ENCODE measurements at places on chromosomes 6 and 20.

- peak; percentile 24 for DNase-seq
Observed at GRCh38 chr6:3337521-3338350, 79.0 kb downstream of the PSMG4 start.

- peak; percentile 12 for DNase-seq
Observed at GRCh38 chr20:63394069-63394919, 33.1 kb upstream of the CHRNA4 start.

- DNase-seq: no peak
Observed at GRCh38 chr6:9208966-9209365, 773.6 kb upstream of the SLC35B3 start.

DNA sequence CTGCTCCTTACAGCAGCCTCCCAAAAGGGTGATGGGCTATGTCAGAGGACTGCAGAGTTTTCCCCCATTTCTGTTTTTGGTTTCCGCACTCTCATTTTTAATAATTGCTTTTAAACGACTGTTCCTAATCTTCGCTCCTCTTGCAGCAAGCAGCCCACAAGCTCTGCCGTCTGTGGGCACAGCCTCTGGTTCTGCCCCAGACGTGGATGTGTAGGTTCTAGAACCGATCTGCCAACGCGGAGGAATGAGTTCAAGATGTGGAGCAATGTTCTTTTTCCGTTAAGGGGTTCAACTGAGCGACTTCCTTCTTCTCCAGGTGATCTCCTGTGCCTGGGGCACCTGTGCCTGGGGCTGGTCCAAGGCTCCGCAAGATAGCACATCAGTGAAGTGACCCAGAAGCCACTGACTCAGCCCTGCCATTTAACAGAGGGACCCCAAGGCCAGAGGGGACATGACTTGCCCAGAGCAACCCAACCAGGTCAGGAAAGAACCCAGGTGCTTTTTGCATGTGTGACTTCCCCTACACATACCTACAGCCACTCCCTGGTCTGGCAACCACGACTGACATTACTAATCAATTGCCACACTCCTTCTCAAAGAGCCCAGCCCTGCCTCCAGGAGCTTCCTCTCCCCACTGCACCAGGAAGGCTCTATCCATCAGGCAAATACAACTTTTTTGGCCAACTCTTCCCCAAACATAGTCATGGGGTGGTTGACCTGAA, 22.7 kb downstream of the PMEPA1 start:
- no peak for DNase-seq

GRCh38 chr20:21046413-21047070, 59.6 kb downstream of the LINC00237 start:
- no peak for DNase-seq

GRCh38 chr6:107102414-107102805, 12.9 kb downstream of the BEND3 start:
- peak; percentile 27 for DNase-seq

DNA sequence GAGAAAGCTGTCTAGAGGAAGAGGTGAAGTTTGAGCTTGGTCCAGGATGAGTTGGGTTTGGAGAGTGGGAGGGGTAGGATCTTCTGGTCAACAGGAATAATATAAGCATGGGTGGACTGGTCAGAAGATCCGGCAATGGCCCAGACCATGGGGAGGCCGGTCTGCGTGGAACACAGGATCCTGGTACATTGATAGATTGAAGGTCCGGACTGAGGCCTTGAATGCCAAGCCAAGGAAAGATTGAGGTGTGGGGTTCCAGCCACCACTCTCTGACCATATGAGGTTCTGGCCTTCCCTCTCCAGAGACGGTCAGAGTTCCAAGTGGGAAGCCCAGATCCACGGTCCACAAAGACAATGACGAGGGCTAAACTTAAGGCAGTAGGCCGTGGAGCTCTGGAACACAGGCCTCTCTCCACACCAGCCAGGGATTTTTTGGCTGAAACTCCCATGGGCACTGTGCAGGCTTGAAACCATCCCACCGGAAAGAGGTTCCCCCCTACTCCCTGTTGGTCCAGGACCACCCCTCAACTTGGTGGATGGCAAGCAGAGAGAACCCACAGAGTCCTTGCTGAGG, 3.2 kb downstream of the MDFI start:
- DNase-seq: no peak

DNA sequence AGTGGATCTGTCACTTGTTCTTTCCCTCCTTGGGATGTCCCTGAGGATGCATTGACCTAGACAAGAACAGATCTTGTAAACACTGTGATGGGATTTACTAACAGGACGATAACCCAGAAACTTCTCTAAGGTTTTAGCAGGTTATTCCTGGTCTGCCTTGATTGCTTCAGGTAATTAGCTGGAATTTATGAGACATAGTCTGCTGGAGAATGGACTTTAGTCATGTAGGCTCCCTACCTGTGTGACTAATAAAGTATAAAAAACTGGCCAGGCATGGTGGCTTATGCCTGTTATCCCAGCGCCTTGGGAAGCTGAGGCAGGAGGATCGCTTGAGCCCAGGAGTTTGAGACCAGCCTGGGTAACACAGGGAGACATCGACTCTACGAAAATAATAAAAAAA, 96.1 kb downstream of the PAK5 start:
- no peak for DNase-seq

DNA sequence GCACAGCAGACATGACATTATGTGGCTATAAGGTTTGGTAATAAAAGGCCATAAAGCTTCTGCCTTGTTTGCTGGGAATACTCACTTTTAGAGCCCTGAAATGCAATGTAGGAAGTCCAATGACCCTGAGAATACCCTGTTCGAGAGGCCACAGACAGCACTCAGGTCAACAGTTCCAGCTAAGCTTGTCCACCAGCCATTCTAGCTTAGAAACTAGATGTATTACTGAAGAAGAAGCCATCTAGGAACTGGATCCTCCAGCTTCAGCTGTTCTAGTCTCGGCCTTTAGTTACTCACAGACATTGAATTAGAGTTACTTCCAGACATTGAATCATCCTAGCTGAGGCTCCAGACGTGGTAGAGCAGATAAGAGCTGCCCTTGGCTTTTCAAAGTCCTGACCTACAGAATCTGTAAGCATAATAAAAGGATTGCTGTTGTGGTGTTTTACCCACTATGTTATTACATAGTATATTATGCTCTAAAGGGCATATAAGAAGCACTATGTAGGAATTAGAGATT, 84.9 kb downstream of the MMS22L start:
- no peak for DNase-seq

DNA sequence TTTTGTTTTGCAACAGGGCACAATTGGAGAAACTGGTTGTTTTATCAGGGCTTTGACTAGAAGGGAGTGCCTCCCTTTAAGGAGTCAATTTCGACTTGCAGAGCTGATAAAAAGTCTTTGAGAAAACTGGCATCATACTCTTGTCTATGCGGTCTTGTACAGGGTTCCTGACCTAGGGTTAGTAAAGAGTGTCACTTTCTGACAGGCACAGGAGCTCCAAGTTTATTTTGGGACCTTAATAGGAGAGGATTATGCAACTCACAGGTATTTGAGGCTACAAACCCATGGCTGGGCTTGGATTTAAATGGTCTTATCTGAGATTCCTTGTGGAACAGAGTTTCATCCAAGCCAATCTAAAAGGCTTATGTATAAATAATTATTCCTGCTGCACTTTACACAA, 365.4 kb downstream of the HTR1B start:
- DNase-seq: no peak

DNA sequence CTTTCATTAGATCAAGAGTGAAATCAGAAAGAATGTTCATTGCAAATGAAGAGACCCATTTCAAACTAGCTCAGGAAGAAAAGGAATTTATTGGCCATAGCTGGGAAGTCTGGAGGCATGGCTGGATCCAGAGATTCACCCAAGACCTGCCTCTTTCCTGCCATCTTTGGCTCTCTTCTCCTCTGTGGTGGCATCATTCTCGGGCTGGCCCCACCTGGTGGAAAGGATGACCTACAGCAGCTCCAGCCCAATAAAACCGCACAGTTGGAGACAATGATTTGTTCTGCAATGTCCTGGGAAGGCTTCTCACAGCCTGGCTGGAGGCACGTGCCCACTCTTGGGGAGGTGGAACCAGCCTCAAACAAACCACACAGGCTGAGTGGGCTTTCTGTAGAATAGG, 18.1 kb upstream of the FERMT1 start:
- DNase-seq: no peak

GRCh38 chr6:90434094-90434493, 137.5 kb upstream of the BACH2 start:
- DNase-seq: no peak

Data from DMS153 (cell line).